Retinal pigment epithelial cell (primary cell): ENCODE measurements at places on chromosomes 12 and 14.

GRCh38 chr12:6375269-6376078, at the start of gene SCNN1A:
Gene SCNN1A, minus strand, starts transcription at chr12:6375563. Its CDS starts 780 bp downstream, at chr12:6374783.
- no peak for DNase-seq

DNA sequence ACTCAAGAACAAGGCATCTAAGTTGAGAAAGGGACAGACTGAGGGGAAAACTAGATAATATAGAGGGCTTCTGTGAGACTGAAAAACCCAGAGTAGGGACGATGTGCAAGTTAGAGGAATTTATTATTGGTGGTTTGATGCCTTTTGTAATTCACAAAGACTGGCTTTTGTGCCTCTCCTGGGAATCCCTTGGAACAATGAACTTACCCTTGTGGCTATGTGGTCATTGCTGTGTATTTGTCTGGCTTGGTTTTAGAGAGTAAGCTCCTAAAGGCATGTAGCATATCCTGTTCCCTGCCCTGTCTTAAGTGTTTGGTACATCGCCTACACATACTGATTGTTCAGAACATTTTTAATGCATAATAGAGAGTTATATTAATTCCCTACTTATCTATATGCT, 26.6 kb downstream of the DCN start:
- no peak for DNase-seq

DNA sequence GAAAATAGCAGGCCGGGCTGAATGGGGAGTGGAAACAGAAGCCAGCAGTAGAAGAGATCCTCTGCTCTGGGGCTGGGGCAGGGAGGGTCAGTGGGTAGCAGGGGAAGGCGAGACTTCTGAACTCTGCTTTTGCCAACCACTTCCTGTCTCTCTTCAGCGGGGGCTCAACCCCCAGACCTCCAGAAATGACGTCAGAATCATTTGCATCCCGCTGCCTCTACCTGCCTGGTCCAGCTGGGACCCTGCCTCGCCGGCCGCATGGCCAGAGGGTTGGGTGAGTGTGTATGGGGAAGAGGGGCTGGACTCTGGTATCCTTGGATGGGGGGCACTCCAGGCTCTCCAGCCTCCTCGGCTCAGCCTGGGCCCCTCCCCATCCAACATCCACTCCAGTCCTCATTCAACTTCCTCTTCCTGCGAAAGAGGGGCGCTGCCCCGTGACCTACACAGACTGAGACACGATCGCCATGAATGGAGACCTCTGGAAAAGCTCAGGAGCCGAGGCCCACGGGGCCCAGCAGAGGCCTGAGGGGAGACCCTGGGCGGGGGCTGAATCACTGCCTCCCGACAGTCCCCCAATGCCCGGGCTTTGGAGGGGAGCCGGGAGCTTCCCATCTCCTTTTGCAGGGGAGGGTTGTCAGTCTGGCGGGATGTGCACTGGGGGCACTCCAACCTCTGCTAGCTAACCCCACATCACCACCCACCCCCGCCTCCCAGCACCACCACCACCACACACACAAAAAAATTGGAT, 458 bp upstream of the HOXC4 start:
- no peak for DNase-seq

DNA sequence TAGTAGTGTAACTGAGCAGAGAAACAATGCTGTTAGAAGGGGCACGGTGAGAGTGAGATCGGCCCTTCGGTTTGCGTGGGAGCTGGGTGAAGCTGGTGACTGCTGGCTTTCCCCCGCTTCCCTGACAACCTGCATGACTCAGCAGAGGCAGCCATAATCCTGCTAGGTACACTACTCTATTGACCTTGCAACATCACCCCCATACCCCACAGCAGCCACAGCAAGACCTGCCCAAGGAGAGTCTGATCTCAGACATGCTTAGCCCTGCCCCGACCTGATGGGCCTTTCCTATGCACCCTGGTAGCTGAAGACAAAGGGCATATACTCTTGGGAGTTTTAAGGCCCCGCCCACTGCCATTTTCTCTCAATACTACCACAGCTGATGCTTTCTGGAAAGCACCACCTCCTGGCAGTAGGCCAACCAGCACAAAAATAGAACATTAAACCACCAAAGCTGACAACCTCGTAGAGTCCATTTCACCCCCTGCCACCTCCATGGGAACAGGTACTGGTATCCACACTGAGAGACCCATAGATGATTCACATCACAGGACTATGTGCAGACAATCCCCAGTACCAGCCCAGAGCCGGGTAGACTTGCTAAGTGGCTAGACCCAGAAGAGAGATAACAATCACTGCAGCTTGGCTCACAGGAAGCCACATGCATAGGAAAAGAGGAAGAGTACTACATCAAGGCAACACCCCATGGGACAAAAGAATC, 75.9 kb upstream of the RGS6 start:
- DNase-seq, result no peak

- DNase-seq, result peak; percentile 17
These were observed 213.6 kb downstream of the DAD1 start for GRCh38 chr14:22375321-22375930.

DNA sequence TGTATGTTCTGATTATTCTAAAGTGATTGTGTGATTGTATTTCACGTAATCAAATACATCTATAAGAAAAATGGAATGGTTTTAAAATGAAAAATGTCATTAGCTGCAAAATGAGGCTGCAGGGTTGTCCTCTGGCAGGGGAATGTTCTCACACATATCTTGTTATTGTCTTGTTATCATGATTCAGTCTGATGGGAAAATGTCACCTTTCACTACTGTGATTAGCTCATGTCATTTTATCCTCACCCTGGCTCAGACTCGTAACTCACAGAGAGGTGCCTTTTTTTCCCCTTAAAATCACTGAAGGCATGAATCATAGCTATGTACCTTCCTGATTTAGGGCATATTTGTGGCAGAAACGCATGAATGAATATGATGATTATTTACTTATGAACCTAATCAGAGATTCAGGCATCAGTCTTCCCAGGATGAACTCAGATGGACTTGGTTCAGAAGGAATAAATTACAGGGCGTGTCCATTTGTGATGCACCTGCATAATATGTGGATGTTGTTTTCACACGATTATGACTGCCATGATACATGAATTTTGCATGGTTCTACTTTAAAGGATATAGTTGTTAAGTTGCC, 1339.2 kb downstream of the AACS start:
- DNase-seq, result no peak

- DNase-seq, result no peak
These were observed 67.6 kb downstream of the AACS start for GRCh38 chr12:125132698-125133400.

- DNase-seq, result no peak
These were observed 849 bp downstream of the WNT1 start for GRCh38 chr12:48978741-48979601.

- no peak for DNase-seq
These were observed 582.5 kb downstream of the NRXN3 start for GRCh38 chr14:78752518-78753188.

GRCh38 chr12:98845957-98846356, 200.9 kb downstream of the APAF1 start:
- no peak for DNase-seq

DNA sequence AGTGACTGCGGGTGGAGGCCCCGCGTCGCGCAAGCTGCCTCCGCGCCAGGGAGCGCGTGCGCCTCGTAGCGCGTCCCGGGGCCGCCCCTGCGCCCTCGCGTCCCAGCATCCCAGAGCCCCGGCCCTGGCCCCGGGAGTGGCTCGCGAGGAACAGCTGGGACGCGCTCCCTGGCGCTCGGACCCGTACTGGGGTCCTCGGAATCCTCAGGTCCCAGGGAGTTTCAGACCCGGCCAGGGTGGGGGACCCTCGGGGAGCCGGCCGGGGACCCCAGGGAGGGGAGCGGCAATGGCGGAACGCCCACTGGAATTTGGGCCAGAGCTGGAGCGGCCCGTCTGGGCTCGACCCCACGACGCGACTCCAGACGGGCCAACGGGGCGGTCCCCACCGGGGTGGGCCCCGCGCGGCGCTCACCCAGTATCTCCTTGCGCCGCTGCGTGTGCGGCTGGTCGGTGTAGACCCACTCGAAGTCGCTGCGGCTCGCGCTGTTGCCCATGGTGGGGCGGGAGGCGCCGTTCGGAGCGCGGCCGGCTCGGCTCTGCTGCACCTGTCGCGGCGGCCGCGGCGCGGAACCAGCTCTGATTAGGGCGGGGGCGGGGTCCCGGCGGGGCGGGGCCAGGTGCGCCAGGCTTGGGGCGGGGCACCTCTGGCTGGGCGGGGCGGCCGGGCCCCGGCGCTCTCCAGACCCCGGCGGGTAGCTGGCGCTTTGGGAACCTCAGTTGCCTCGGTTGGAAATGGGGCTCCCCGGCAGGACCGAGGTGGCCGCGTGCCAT, at the start of gene DEGS2:
Gene DEGS2 (minus strand): TSS at position 552 of the 771 bp plus-strand sequence. CDS start 58 bp downstream, at position 494.
- no peak for DNase-seq

GRCh38 chr14:54609576-54609975, 42.6 kb downstream of the SAMD4A start:
- DNase-seq, result no peak

GRCh38 chr12:93135286-93136239, 206.5 kb upstream of the EEA1 start:
- no peak for DNase-seq

DNA sequence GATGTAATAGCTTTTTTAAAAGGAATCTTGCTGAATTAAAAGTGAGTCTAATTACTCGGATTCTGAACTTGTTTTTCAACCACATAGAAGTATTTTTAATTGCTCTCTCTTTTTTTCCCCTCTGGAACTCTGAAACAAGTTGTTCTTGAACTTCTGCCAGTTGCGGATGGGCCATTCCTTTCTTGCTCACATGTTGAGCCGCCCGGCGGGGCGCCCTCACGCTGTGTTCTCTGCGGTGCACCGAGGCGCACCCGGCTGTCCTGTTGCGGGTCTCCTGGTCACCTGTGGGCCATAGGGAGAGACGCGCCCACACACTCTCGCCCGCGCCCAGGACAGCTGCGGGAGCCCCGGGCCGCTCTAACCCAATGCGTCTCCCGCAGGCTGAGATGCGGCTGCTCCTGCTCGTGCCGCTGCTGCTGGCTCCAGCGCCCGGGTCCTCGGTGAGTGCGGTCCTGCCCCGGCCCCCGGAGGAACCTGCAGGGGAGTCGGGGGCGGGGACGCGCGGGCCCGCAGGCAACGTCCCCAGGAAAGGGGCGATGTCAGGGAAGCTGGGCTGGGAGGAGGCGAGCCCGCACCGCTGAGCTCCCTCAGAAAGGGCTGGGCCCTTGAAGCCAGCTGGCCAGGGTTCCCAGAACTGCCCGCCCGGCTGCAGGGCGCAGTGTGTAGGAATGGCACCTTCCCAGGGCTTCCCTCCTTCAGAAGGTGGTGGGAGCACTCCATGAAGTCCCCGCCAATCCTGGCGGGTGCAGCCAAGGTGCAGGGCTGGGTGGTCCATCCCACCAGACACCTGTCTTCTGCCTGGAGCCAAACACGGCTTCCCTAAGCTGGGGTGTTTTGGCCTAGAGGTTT, 2.3 kb downstream of the PAPLN start:
- DNase-seq, result peak; percentile 39

DNA sequence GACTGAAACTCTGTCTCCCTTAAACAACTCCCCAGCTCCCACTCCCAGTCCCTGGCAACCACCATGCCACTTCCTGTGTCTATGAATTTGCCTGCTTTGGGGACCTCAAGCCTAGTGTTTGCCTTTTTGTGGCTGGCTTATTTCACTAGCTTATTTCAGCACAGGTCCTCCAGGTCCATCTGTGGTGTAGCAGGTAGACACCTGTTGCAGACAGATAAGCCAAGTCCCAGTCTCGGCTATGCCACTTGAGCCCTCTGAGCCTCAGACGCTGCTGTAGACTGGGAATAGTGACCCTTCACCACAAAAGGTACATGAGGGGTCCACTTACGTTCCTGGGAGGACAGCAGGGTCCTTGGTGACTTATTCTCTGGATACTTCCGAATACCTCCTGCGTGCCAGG, 24.4 kb upstream of the KLC1 start:
- DNase-seq, result no peak

GRCh38 chr14:55301437-55302121, 30.4 kb downstream of the FBXO34 start:
- DNase-seq, result peak; percentile 24

GRCh38 chr14:34180434-34180833, 229.6 kb upstream of the EGLN3 start:
- DNase-seq, result no peak

GRCh38 chr14:35295845-35296161, 3.6 kb downstream of the PSMA6 start:
- DNase-seq, result no peak

DNA sequence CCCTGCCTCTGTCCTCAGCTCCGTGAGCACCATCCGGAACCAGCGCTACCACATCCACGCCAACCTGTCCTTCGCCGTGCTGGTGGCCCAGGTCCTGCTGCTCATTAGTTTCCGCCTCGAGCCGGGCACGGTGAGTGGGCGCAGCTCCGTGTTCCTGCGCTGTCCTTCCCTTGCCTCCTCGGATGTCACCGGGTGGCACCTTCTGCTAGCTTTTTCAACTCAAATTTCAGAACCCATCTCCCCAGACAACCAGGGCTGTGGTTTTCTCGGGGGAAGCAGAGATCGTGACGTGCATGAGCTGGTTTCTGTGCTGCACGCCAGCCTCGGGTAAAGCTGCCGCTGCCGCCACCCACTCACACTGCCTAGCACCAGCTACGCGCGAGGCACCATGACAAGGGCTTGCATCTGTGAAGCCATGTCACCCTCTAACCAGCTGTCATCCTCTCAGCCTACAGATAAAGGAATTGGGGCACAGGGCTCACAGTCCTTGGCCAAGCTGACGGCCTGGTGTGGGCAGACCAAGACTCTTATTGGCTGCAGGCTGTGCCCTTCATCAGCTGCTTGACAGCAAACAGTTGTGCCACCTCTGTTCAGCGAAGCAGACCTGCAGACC, 152.1 kb downstream of the ADGRD1 start:
- no peak for DNase-seq

DNA sequence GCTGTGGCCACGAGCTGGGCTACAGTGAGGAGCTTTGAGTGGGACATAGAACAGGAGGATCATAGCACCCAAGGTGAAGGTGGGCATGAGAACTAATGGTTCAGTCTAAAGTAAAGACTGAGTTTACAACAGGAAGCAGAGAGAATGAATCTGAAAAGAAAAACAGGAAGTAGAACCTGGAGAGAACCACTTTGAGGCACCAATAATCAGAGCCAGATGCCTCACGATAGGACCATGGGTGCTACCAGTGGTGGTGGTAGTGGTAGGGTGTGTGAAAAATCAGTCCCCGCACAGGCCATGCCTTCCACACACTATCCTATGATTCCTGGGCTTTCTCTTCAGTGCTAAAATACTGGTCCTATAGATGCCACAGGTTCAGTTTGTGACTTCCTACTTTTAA, 293.6 kb downstream of the AKAP6 start:
- DNase-seq, result no peak

DNA sequence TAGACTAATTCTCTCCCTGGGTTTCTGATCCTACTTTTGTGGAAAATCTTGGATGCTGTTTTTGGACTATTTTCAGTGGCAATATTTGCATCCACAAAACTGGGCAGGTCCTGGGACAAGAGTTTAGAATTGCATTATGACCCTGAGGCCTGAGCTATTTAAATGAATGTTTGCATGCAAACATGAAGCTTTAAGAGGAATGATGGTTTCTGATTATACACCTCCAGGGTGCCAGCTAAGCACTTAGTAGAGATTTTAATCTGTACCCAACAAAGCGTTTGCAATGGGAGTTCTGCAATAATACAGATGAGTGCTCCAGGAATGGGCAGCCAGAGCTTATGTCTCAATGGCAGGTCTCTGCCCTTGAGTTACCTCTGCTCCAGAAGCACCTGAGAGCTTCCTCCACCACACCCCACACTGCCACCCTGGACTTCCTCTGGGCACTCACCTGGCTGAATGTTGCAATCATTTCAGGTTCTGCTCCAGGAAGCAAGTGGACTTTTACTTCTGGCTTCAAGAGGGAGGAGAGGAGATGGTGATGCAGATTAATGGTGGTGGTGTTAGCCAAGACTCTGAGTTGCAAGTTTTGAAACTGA, 6.0 kb upstream of the SPTLC2 start:
- DNase-seq, result no peak
